ENCODE measurements at places on chromosomes 12 and 14. TPM values are rescaled to one million over a fixed set of nuclear protein-coding genes. Genes with fewer than 3 reads are reported as not detected.

TMEM229B gene
- 0.50 TPM for total RNA-seq

DNA sequence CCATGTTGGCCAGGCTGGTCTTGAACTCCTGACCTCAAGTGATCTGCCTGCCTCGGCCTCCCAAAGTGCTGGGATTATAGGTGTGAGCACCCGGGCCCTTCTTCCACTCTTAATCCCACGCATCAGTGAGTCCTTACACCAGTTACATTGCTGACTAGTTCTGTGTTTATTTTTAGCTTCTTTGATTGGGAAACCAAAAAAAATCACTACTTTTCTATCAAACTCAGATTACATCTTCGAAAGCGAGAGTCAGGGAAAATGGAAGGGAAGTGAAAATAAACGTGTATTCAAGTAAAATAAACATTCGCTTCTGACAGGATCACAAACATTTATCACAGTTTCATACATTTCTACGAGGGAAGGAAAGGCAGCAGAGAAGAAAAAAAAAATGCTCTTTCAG lies 32.2 kb downstream of the FGD6 start:
- no peak for DNase-seq

DNA sequence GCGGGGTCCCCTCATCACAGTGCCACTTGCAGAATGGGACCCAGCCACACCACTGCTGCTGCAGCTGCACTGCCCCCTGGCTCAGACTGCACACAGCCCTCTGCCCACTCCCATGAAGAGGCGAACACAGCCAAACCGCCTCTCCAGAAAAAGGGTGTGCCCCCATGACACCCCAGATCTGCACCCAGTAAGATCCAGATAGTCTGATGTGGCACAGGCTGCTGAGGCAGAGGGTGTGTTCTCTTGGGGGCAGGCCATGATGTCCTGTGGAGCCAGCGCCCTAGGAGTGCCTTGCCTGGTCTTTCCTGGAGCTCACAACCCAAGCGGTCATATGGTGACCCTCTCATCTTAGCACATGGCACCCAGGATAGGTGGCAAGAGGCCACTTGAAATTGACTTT lies 44.4 kb downstream of the SLC8B1 start:
- no peak for DNase-seq

- DNase-seq: no peak
Measured at GRCh38 chr12:65685514-65685913, 138.8 kb upstream of the HMGA2 start.

ESR2 gene
- 0.52 TPM for total RNA-seq

DNA sequence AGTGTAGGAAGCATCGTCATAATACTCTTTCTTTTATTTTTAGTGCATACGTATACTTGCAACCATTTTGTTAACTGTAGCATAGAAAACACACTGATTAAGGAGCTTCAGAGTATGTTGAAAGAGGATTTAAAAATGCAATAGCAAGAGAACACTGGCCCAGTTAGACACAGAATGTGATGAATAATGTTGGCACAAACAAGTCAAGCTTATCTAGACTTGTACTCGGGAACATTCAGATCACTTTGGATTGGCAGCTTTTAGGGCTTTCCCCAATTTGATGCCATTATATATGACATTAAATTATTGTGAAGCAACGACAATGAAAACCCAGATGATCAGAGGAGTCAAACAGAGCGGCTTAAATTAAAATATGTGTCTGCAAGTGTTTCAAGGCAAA lies 468.1 kb downstream of the PRKD1 start:
- DNase-seq: no peak

DNA sequence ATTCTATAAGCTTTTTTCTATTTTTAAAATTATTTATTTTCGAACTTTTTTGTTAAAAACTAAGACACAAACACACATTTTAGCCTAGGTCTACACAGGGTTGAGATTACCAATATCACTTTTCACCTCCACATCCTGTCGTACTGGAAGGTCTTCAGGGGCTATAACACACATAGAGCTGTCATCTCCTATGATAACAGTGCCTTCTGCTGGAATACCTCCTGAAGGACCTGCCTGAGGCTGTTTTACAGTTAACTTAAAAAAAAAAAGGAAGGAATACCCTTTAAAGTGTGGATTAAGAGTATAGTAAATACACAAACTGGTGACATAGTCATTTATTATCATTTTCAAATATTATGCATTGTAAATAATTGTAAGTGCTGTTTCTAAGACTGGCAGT lies 43.0 kb downstream of the RASSF8 start:
- no peak for DNase-seq

- DNase-seq: no peak
Measured at GRCh38 chr12:96493106-96493505, 3.7 kb downstream of the CFAP54 start.

- DNase-seq: no peak
Measured at GRCh38 chr12:105396983-105397382, 66.5 kb downstream of the C12orf75 start.

DNA sequence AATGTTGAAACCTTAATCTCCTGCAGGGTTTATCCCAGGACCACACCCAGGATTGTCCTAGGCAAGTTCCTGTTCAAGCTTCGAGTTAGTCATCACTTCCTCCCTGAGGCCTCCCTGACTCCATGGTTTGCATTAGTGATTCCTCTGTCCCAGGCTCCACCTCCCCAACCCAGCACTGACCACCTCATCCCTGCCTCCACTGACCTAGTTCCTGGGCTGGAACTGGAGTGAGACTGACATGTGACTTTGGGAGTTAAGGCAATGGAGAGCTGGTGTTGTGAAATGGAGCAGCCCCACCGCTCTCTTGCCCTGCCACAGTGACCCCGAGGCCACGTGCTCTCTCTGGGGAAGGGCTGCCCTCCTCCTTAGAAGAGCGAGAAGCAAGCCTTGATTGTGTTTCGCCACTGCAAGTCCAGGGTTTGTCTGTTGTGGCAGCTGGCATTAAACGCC lies 15.8 kb upstream of the DTX1 start:
- DNase-seq: no peak

GRCh38 chr14:75539162-75539560 lies 16.9 kb downstream of the BATF start:
- no peak for DNase-seq
